ACHN (cell line): ENCODE measurements at places on chromosomes 5 and 9.

GRCh38 chr5:138352722-138353559 lies 456 bp downstream of the KDM3B start:
- DNase-seq = peak; percentile 56

GRCh38 chr5:15220642-15221173 lies 279.3 kb upstream of the FBXL7 start:
- no peak for DNase-seq

- DNase-seq = no peak
These were observed 6.8 kb upstream of the RECK start for GRCh38 chr9:36029765-36030528.

DNA sequence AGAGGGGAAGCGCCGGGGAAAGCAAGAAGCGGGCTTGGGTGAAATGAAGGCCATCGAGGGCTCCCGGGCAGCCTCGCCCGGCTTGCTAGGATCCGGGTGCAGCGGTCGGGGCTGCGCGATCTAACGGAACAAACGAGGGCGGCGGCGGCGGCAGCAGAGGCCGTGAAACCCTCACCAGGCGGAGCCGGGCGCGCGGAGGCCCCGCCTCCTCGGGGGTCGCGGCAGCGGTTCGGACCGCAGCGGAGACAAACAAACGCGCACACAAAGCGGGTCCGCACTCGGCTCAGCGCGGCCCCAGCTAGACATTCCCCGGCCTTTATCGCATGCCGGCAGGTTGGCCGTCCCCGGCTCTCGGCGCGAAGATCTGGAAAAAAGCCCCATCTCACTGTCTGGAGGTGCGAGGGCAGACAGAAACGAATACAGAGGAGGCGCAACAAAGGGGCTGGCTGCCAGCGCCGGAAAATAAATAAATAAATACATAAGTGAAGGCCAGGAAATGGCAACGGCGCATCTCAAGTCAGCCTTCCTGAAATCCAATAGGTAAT lies 10.5 kb upstream of the TRIM36 start:
- DNase-seq = peak; percentile 19

DNA sequence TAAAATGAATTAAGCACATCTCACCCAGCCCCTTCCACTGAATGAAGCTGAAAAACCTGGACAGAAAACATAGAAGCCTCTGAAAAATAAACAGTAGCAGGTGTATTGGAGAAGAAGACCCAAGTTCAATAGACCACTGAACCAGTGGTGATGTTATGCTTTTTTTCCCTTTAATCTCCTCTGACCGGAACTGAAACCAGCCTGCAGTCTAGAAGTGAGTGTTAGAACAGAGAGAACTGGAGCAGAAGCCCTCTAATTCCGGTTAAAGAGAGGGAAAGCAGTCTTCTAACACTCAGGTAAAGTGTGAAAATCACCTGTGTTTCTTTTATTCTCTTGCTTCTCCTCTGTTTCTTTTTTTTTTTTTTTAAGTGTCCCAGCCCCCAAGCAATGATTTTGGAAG lies 83.5 kb upstream of the CCL21 start:
- DNase-seq = no peak

DNA sequence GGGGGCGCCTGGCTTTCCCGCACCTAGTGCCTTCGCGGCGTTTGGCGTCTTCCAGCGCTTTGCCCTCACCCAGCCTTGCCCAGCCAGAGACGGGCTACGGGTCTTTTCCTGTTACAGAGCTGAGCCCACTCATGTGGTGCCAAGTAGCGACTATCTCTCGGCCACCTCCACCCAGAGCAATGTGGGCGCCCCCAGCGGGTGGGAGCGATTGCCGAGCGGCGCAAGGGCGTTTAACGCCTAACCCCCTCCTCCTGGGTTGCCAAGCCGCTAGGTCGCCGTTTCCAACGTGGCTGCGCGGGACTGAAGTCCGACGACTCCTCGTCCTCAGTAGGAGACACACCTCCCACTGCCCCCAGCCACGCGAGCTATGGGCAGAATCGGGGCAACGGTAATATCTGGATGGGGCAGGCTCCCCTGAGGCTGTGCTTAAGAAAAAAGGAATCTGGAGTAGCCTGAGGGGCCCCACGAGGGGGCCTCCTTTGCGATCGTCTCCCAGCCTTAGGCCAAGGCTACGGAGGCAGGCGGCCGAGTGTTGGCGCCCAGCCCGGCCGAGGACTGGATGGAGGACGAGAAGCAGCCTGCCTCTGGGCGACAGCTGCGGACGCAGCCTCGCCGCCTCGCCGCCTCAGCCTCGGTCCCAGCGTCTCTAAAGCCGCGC lies 5.8 kb downstream of the TLX3 start:
- no peak for DNase-seq

DNA sequence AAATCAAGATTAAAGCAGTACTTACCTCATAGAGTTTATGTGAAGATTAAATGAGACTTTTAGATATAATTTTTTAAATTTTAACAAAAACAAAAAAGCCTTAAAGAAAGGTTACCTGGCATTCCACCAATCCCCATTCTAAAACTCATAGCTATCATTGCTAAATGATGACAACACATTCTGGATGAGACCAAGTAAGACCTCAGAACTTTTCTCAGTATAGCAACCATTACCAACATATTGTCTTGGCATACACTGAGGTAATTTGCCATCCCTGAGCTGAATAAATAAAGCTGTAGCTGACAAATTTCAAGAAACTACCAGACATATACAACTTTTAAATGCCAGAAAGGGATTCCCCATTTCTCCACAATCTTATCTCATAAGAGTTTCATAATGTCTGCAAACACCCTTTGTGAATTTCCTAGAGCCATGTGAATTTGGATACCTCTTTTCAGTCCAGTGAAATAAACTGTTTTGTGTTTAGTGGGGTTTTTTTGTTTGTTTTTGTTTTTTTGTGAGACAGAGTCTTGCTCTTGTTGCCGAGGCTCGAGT lies 29.5 kb downstream of the RANBP3L start:
- no peak for DNase-seq

- DNase-seq = no peak
These were observed 290.8 kb downstream of the DNAH5 start for GRCh38 chr5:13653709-13654108.

- no peak for DNase-seq
These were observed 57.1 kb downstream of the GALNT12 start for GRCh38 chr9:98864281-98865174.

- DNase-seq = peak; percentile 77
These were observed 253.8 kb downstream of the ENC1 start for GRCh38 chr5:74386571-74387334.

DNA sequence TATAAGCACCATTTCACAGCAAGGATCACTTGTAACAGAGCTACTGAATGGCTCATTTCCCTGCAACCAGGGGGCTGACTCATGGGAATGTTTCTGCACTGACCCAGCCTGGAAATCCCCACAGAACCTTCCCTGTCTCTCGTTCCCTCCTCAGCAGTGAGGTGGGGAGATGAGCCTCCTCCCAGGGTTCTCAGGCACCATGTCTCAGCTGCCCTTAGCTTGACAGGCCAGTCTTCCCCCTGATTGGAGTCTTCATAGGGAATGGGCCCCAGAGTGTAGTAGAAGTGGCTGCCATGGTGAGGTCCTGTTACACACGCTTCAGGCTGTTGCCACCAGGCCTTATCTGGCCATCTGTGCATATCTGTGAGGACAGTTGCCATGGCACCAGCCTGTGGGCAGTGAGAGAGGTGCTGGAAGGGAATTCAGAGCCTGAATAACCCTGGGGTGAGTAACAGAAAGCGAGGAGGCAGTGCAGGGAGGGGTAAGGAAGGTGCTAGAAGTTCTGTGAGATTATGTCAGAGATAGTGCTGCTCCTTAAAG lies 324.4 kb downstream of the ENC1 start:
- DNase-seq = peak; percentile 92

GRCh38 chr9:109629615-109630014 lies 131.5 kb upstream of the PTPN3 start:
- no peak for DNase-seq

DNA sequence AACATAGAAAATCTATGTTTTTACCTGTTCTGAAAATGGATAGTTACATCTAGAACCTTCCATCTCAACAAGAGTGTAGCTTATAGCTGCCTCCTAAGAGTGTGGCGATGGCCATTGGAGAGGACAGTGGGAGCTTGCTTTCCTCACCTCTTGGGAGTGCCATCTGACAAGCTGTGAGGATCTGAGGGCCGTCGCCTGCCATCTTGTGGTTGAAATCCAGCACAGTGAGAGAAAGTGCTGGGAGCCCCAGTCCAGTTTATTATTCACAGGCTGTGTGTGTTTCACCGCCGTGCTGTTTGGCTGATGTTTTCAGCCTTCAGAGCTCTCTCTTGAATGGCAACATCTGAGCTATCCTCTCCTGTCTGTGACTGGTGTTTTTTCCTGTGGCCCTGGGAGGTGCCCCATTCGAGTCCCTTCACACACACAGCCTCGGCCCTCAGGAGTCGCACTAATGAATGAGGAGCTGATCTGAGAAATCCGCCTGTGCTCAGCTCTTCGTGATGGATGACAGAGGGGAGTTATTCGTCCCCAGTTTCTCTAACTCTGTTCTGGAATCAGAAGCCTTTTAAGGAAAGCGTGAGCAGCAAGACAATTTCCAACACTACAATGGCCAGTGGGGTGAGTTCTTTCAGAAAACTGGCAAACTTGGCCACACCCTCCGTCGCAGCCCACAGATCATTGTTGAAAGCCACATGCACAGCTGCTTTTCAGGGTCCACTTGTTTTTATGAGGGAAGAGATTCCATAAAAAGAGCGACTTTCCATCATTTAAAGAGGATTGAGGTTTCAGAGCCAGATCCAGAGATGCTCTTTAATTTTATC lies 170.3 kb downstream of the PDZD2 start:
- peak; percentile 71 for DNase-seq

DNA sequence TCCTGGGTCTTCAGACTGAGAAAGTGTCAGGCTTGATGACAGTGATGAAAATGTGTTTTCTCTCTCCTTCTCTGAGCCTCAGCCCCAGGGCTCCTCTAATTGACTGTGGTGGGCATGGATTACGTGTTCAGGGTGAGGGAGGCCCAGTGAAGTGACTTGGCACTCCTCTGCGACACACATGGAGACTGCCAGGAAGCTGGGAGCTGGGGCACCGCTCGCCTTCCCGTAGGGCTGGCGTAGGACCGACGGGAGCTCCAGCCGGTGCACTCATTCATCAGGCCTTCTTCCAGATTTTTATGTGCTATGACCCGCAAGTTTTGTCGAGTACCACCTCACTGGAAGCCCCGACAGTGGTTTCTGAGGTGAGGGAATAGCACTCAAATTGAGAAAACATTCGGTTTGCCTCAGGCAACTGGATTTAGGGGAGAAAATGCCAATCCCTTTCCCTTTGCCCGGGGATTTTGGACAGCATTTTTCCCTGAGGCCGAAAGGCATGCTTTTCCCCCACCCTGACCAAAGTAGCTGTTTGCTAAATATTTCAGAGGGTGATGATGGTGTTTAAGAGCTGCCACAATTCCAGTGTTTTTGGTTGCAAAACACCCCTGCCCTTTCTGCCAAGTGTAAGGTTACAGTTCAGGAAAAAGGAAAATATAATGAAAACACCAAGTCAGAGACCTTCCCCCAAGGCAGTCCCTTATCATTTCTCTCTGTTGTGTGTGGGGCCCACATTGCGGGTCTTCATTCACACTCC lies 83.7 kb downstream of the PCSK5 start:
- DNase-seq = no peak

DNA sequence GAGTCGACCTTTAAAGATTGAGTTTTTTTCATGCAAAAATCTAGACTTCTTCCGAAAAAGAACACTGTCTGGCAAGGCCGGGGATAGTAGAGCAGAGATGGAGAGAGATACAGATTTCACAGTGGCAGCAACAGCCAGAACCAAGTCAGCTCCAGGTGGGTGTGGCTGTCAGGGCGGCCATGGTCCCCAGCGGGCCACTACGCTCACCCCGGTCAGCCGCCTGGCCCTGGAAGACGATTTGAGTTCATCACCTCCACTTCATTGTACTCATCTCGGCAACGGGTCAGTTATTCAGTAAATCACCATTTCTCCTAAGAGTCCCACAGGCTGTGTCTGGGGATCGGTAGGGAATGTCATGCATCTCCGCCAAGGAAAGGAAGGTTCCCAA lies 53.0 kb downstream of the ZNF354C start:
- no peak for DNase-seq

GRCh38 chr9:84402517-84402916 lies 62.0 kb upstream of the SLC28A3 start:
- no peak for DNase-seq

DNA sequence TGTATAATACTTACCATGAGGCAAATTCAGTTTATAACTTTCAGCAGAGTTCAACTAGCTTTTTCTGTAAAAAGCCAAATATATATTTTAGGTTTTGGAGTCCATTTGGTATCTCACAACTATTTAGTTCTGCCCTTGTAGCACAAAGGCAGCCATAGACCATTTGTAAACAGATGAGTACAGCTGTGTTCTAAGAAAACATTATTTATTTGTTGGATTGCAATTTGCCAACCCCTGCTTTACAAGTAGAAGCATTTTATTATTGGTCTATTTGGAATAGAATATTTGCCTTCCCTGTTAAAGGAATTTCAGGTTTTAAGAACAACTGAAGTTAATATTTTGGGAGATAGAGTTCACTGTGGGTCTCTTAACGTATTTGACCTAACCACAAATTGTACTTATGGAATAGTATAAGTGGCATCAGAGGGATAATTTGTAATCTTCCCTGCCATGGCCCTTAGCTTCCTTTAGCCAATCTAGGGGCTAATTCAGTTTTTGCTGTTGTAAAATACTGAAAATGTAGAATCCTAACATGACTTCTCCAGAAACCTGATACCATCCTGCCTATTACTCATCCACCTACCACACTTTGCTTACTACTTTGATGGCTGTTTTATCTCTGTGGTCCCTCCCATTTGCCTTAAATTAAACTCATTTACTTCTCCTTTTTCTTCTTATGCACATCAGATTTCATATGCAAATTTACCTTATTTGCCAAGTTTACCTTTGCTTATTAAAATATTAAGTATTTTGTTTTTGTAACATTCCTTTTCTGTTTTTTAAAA lies 109.2 kb downstream of the DMXL1 start:
- no peak for DNase-seq

DNA sequence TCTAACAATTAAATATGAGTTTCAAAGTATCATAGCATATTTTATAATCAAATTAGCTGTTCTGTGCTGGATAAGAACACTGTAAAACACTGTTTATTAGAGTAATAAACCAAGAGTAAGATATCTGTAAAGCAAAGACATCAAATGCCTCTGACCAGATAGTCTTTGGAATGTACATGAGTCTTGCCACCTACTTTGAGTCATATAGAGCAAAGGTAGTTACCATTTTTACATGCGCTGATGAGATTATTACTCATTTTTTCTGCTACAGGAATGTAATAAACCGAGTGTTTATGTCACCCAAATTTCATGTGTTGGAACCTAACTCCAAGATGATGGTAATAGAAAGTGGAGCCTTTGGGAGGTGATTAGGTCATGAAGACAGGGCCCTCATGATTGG lies 654.5 kb downstream of the CETN3 start:
- DNase-seq = no peak

DNA sequence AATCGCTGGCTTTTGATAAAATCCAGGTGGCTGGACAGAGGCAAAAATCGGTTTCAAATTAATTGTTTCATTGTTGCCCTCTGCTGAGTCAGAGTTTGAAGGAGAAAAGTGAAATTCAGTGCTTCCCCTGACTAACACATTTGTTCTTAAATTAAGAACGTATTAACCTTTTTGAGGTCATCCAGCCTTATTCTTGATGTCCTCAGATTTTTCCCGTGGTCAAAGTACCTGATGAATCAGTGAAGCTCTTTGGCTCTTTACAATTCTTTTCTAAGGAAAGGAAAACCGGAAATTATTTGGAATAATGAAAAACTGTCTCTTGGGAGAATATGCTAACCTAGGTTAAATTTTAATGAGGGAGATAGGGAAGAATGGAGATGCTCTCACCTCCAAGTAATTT lies 21.6 kb downstream of the OSMR start:
- no peak for DNase-seq

- DNase-seq = no peak
These were observed 150.5 kb downstream of the TLE1 start for GRCh38 chr9:81538890-81539289.
